Aorta (tissue), 5 donors: ENCODE measurements at places on chromosomes 16 and 17.

DNA sequence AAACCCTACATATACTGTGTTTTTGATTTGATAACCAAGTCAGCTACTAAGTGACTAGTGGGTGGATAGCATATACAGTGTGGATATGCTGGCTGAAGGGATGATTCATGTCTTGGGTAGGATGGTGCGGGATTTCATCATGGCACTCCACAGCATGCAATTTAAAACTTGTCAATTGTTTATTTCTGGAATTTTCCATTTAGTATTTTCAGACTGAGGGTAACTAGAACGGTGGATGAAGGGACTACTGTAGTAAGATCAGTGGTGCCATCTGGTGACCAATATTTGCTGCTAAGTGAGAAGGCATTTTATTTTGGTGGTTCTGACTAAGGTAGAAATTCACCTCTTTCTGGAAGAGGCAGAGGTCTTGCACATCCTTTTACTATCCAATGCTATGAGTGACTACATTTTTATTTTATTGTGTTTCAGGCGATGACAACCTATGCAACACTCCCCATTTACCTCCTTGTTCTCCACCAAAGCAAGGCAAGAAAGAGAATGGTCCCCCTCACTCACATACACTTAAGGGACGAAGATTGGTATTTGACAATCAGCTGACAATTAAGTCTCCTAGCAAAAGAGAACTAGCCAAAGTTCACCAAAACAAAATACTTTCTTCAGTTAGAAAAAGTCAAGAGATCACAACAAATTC is 3.1 kb downstream of the CDC6 start:
- no peak for DNase-seq

- no peak for DNase-seq
These were observed 119.5 kb downstream of the AATF start for GRCh38 chr17:37068266-37068665.

DNA sequence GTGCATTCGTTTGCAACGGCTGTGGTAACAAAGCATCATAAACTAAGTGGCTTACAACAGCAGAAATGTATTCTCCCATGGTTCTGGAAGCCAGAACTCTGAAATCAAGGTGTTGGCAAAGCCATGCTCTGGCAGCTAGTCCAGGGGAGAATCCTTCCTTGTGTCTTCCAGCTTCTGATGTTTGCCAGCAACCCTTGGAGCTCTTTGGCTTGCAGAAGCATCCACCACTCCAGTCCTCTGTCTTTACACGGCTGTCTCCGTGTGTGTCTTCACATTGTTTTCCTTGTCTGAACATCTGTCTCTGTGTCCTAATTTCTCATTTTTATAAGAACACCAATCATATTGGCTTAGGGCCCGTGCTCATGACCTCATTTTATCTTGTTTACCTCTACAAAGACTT is 265.3 kb upstream of the HSBP1 start:
- no peak for DNase-seq

GRCh38 chr17:55571095-55571494 is 59.8 kb upstream of the SMIM36 start:
- DNase-seq = no peak

GRCh38 chr17:63185420-63185819 is 219.4 kb downstream of the TANC2 start:
- DNase-seq = no peak
